Activated gamma-delta T cell (primary cell): ENCODE measurements at places on chromosomes 2 and 18.
A peak's percentile ranks its signal among the peaks of the same experiment; 100 is the strongest.

GRCh38 chr18:66553824-66554223 lies 50.1 kb downstream of the CDH19 start:
- no peak for DNase-seq

DNA sequence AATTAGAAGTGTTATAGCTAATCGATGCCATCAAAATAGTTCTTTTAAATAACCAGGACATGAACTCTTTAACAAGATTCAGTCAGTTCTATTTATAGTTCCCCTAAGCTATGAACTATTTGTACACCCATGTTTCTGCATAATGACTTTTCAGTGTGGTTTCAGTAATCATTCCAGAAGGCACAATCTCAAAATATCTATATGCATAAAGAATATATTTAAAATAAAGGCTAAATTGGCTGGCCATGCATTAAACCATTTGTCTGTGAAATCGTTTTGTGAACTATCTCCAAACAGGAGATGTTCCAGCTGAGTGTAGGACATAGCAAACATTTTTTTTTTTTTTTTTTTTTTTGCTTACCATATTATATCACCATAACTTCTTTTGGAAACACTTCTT lies 719.3 kb downstream of the PLCL1 start:
- no peak for DNase-seq

GRCh38 chr2:1742681-1743395 lies 1.5 kb downstream of the PXDN start:
- DNase-seq, result peak; percentile 26

DNA sequence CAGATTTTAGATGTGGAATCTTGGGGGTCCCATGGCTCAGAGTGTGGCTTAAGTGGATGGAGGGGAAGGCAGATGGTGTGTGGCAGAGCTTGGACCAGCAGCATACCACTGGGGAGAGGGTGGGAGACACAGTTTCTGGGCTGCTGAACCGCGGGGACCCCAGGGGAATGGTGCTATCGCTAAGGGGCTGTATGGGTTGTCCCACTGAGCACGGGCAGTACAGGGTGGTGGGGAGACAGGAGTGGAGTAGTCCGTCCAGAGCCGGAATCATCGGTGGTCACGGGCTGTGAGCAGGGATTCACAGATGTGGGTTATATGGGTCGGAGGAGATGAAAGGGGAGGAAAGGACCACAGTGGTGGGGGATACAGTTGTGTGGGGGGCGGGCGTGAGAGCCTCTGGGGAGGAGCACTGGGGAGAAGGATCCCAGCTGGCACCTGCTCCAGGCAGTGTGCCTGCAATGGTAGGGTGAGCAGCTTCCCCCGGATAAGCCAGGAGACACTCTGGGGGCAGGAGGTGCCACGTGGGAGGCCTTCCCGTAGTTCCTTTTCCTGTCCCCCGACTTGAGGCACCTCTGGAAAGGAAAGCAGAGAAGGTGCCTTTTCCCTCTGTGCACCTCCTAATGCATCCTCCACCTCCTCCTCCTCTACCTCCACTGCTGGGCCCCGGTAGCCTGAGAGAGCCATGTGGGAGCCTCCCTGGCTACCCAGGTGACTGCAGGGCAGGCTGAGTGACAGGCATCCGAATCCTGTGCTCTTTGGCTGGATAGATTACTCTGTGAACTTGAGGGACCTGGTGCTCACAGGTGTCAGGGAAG lies 24.9 kb downstream of the IGFBP5 start:
- no peak for DNase-seq

- no peak for DNase-seq
These were observed 745.1 kb downstream of the TSN start for GRCh38 chr2:122500316-122501105.

- DNase-seq, result no peak
These were observed 385.0 kb downstream of the DSEL start for GRCh38 chr18:67131498-67131897.

DNA sequence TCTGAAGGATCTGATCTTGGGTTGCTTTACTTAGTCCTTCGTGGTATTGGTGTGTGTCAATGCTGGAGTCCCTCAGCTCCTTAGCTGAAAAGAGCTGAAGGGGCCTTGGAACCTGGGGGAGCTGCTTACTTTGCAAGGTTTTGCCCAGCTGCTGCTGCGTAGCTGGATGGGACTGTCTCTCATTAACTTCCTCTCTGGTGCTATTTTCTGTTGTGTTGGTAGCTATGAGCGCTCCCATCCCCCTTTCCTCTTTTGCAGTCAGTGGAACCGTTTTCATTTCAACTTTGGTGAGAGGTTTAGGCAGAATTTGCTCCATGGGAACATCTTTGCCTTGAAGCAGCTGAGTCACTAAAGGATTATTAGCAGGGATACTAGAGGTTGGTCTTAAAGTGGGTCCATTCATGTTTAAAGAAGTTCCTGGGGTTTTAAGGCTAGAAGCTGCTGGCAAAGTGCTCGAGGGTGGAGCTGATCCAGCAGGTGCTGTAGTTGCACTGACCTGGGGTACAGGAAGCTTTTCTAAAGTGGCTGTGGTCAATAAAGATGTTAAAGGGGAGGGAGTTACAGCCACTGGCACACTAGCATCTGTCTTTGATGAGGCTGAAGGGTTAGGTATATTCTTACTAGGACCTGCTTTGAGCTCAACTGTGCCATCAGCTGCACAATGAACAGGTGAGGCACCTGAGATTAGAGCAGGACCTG lies 69.9 kb upstream of the DTNB start:
- no peak for DNase-seq

DNA sequence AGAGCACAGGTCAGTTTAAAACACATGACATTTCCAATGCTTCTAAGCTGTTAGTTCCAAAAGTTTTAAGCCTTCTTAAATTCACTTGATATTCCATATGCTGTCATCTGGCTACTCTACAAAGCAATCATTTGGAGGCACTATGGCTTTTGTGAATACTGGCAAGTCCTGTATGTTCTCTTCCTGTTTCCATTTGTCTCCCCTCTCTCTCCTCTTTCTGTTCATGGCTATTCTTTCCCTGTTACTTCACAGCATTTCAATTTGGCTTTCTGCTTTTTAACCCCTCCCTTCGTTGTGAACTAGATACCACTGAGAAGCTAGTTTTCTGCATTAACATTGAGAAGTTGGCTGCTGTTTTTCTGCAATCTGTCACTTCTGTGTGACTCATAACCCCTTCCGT lies 1337.2 kb upstream of the CELF4 start:
- no peak for DNase-seq

GRCh38 chr2:24117902-24118301 lies 5.2 kb downstream of the PFN4 start:
- no peak for DNase-seq

- DNase-seq, result no peak
These were observed 6.7 kb downstream of the LMAN1 start for GRCh38 chr18:59352250-59352855.

- DNase-seq, result no peak
These were observed 141.6 kb upstream of the CYP26B1 start for GRCh38 chr2:72289283-72289682.

- DNase-seq, result no peak
These were observed 158.2 kb downstream of the SRBD1 start for GRCh38 chr2:45452866-45453265.

GRCh38 chr2:76867854-76868253 lies 654.3 kb downstream of the LRRTM4 start:
- no peak for DNase-seq

- DNase-seq, result no peak
These were observed 30.9 kb downstream of the SLC66A3 start for GRCh38 chr2:11186145-11186544.

DNA sequence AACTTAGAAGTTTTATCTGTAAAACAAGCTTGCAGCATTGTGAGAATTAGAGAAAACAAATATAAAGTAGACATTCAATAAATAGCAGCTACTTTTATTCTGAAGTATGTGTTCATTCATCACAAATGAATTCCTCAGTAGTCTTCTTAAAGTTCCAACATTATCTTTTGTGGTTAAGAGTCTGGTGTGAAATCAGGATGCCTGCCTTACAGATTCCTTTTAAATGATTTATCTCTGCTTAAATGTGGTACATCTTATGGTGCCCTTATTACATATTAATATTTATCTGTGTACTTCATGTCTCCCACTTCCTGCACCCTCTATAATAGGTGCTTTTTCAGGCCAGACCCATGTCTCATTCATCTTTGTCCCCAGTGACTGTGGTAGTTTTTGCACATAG lies 595.0 kb downstream of the STK39 start:
- DNase-seq, result no peak

- no peak for DNase-seq
These were observed 9.3 kb upstream of the STAT1 start for GRCh38 chr2:191023235-191023679.

DNA sequence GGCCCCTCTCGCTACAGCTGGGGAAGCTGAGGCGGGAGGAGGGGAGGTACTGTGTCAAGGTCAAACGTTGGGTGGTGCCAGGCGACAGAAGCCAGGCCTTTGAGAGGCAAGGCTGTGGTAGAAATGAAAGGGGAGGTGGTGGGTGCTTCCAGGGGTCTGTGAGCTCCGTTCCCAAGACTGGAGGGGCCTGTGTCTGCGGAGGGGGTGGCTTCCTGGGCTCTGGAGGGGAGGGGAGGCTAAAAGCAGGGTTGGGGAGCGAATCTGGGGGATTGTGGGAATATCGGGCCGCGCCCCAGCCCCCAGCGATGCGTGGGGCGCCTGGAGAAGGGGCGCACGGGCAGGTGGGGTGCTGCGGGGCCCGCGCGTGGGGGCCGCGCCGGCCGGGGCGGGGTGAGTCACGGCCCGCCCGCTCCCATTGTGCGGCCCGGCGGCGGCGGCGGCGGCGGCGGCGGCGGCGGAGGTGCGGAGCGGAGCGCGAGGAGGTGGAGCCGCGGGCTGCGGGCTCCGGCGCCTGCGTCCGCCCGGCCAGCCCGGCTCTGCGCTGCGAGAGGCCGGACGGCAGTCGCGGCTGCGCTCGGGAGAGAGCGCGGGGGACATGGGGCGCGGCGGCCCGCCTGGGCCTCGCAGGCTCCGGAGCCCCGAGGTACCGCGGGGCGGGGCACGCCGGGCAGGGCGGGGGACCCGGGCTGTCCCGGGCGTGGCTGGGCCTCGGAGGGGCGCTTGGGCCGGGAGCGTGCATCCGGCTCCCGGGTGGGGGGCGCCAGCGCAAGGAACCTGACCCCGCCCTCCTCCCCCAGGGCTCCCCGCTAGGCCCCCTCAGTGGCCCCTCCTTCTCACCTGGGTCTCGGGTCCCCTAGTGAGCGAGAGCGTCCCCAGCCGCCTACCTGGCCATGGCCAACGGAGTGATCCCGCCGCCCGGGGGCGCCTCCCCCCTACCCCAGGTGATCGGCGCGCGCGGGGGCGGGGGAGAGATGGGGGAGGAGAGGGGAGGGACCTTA lies at the start of gene SLC4A3:
Gene SLC4A3, plus strand, starts transcription at position 528 of the 998 bp plus-strand sequence. Its CDS starts 363 bp downstream, at position 891.
- no peak for DNase-seq

GRCh38 chr2:16813593-16813992 lies 148.0 kb upstream of the CYRIA start:
- no peak for DNase-seq

DNA sequence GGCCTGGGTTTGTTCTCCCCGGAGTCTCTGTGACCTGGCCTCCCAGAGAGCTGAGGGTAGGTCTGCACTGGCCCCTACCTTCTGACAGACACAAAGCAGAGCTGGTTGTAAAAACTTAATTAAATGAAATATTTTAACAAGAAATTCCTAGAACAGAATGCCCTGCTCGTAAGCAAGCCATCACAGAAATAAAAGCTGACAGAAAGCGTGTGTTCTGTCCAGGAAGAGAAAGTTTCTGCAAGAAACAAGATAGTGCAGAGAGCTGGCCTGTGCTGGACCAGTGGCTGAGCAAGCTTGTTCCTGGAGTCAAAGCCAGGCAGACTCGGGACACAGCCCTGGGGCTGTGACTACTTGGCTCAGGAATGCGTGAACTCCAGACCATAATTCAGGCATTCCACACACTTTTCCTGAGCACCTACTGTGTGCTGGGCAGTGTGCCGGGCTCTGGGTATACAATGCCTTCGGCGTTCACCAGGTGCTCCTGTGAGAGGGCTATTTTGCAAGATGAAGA lies 51.6 kb downstream of the APOB start:
- no peak for DNase-seq

DNA sequence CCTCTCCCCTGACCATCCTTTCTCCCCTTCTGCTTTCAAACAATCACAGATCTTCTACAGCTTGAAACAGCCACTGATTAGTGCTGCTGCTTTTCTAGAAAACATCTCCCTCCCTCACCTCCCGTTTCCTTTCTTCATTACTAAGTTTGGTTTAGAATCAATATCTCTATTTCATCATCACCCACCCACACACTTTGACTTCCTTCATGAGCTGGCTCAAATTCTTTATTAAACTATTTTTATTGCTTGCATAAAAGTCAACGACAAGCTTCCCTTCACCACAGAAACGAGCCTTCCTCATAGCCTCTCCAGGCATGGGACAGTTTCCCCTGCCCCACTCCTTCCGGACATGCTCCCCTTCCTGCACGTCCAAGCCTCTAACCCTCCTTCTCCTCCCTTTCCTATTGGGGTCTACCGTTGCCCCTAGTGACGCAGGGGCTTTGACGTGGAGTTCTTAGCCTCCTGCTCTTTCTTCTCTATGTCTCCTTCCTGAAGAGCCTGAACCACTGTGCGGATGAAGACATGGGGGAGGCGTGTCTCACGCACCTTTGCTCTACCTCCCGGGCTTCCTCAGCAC lies 172.0 kb downstream of the AFF3 start:
- DNase-seq, result no peak

DNA sequence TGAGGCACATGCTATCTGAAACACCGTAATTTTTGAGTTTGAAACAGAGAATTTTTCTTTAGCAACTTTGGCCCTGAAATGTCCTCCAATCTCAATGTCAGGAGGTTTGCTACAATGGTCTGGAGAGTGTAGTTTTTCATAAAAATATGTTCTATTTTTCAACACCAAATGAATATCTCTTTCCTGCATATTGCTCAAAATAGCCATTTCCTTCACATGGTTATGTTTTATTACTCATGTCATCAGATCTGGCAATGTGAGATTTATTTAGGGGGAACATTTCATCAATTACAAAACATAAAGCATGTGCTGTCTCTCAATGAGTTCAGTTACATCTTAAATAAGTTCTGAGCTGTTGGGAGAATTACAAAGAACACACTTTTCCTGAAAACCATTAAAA lies 871.9 kb upstream of the FSHR start:
- no peak for DNase-seq

- DNase-seq, result no peak
These were observed 879.8 kb upstream of the PIK3C3 start for GRCh38 chr18:41075212-41075611.

- no peak for DNase-seq
These were observed 109.3 kb downstream of the ADCYAP1 start for GRCh38 chr18:1013951-1014350.

DNA sequence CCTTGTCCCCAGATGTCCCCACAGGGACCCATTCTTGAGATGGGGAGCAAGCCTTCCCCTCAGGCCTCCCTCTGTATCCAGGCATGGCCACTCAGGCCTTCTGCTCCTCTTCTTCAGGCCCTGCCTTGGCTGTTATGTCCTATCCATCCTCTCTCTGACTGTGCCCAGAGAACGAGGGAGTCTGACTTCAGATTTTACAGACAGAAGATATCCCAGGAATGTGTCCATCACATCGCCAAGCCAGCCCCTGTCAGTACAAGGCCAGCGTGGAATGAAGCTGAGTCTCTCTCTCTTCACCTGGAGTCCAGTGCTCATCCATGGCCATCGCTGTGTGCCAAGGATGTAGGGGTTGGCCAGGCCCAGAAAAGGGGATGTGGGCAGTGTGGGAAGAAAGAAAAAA lies 57.6 kb downstream of the SDC1 start:
- DNase-seq, result no peak

GRCh38 chr2:134226601-134227000 lies 27.3 kb upstream of the MGAT5 start:
- DNase-seq, result no peak

GRCh38 chr2:16729335-16729734 lies 63.7 kb upstream of the CYRIA start:
- no peak for DNase-seq

GRCh38 chr2:203412546-203413331 lies 84.5 kb downstream of the ABI2 start:
- no peak for DNase-seq
